ENCODE measurements at places on chromosomes 3 and 15.

DNA sequence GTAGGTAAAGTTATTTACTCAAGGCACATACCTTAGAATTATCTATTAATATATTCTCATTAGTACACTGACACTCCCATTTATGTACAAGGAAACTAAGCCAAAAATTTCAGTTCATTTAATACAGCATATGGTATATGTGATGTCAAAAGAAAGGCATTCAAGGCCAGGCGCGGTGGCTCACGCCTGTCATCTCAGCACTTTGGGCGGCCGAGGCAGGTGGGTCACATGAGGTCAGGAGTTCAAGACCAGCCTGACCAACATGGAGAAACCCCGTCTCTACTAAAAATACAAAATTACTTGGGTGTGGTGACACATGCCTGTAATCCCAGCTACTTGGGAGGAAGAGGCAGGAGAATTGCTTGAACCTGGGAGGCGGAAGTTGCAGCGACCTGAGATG lies 435.2 kb downstream of the GBE1 start:
- DNase-seq: no peak

- no peak for DNase-seq
Observed at GRCh38 chr3:158775426-158776410, 26.1 kb upstream of the MFSD1 start.

DNA sequence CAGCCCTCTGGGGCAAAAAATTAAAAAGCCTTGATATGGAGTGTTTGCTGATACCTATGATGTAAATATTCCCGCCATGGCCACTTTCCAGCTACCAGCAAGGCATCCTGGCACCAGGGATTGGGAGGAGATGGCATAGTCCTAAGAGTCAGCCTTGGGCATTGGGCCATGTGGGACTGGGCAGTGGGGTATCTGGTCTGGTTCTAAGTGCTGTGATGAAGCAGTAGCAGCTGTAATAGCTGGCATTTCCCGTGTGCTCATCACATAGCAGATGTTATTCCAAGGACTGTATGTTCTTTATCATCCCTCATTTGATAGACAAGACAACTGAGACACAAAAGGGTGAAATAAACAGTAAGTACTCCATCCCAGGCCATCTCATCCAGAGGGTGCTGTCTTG lies 6.9 kb upstream of the SACM1L start:
- DNase-seq: no peak

DNA sequence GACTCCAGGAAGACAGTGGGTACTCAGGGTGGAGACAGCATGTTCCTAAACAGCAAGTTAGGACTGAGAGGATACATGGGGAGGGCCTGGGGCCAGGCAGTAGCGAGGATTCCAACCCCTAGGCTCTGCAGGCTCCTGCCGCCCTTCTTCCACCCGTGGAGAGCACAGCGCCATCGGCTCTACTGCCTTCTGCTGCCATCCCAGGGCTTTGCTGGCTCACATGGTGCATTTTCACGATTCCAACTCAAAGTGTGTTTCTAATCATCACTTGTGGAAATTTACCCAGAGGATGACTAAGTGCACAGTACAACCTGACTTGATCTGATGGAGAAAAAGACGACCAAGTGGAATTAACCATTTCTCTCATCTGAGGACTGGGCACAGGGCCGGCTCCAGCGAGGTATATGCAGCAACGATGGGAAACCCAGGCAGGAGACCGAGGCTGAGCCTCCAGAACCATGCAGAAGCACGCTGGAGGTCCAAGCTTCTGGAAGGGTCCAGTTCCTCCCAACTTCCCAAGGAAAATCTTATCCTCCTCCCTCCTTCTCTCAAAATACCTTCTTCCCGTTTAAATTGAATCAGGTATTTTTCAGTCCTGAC lies 104.6 kb downstream of the LRIG1 start:
- DNase-seq: no peak

GRCh38 chr3:134625462-134625861 lies 25.4 kb downstream of the KY start:
- DNase-seq: no peak

DNA sequence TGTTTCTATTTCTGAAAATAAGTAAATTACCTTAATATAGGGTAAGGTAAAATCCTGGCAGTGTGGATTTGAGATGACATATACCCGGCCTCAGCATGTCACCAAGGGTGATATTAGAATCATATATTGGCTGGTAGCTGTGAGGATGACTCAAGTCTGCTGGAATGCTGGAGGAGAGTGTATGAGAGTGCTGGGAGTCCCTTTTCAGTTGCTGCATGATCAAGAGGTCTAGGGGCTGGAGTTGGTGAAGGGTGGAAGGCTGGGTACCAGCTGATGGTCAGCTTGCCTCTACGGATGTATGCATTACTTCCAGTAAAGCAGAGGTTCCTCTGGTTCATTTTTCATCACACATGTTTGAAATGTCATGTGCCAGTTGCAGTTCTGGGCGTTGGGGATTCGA lies 40.6 kb downstream of the SLC25A26 start:
- no peak for DNase-seq

GRCh38 chr3:43644443-43644842 lies 22.6 kb upstream of the ANO10 start:
- no peak for DNase-seq

GRCh38 chr15:69158201-69158842 lies 2.1 kb upstream of the GLCE start:
- DNase-seq: no peak

- DNase-seq: no peak
Observed at GRCh38 chr3:135860761-135861160, 104.8 kb upstream of the PPP2R3A start.

GRCh38 chr3:37519661-37520060 lies 342.0 kb upstream of the CTDSPL start:
- no peak for DNase-seq

- no peak for DNase-seq
Observed at GRCh38 chr15:25674913-25675312, 188.2 kb downstream of the ATP10A start.

GRCh38 chr3:40719660-40720287 lies 195.0 kb downstream of the ZNF621 start:
- no peak for DNase-seq

DNA sequence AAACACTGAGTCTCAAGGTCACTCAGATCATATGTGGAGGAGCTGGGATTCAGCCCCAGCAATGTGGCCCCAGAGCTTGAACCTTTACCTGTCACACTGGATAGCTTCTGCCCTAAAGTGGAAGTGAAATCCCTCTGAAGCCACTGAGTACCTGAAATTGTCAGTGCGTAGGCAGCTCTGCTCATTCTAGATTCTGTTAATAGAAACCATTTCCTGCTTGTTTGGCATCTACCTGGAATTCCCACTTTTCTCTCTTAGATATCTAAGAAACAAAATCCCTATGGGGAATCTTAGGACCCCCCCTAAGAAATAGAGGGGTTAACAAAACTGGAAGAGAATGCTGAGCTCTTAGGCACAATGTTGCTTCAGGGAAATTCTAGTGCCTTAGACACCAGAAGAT lies 29.8 kb downstream of the FBXL22 start:
- no peak for DNase-seq

- no peak for DNase-seq
Observed at GRCh38 chr3:58210761-58211460, at the start of gene DNASE1L3. TSS of gene DNASE1L3 (minus strand) at chr3:58210972. CDS start at chr3:58210906, 66 bp downstream.

- no peak for DNase-seq
Observed at GRCh38 chr15:81188354-81188753, 8.3 kb upstream of the IL16 start.

All from stimulated activated CD8-positive, alpha-beta memory T cell treated with anti-CD3 and anti-CD28 coated beads, Interleukin-4, amount 100 ng/mL, for 1 hour (primary cell).